ENCODE measurements at places on chromosomes 6 and 20.

DNA sequence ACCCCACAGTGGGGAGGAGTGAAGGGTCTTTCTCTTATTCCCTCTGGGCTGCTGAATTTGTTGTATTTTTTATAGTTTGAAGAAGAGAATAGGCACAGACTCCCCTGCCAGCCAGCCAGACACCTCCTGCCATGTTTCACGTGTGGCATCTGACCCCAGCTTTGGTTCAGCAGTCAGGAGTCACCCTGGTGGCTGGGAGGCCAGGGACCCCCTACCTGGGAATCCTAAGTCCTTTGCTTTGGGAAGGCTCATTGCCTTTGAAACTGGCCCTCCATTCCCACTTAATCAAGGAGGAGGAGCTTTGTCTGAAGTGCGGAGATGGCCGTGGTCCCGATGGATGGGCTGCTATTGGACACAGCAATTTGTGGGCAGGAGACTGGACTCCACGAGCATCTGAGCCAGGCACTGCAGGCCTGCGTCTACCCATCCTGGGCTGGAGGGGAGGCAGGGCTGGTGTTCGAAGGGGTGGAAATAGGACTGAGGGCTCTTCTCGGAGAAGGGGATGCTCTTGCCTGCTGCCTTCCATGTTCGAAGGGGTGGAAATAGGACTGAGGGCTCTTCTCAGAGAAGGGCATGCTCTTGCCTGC lies 196.1 kb downstream of the DLL1 start:
- no peak for DNase-seq

GRCh38 chr6:115896538-115897129 lies 164.1 kb downstream of the FRK start:
- DNase-seq: peak; percentile 30

DNA sequence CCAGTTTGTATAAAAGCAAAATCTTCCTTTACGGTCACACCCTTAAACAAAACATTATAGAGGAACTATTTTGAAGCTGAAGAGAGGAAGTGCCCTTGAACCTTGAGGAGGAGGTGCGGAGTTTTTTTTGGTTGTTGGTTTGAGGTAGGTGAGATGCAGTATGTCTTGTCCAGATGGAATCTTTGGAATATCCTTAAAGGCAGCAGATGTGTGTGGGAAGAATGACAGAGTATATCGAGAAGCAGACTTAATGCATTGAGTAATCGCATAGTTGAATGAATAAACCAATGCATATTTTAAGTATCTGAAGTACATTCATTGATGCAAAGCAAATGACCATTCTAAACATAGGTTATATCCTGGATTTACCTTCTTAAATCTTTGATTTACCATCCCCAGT lies 49.9 kb downstream of the AIG1 start:
- peak; percentile 4 for DNase-seq

DNA sequence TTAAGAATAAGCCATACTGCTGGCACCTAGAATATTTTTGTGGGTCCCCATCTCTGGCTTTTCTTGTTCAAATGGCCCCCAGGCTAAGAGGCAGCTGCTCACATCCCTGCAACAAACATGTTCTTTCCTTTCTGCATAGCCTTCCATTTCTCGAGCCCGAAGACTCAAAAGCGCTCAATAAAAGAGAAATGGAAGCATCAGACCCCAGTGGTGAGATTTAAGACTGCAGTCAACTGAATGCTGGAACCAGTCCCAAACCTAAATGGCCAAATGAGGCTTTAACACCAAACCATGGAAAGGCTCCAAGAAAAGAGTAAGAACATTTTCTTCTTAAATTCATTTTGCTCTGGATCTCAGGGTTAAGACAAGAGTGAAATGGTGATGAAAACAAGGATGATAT lies 122.1 kb upstream of the TRAF3IP2 start:
- no peak for DNase-seq

DNA sequence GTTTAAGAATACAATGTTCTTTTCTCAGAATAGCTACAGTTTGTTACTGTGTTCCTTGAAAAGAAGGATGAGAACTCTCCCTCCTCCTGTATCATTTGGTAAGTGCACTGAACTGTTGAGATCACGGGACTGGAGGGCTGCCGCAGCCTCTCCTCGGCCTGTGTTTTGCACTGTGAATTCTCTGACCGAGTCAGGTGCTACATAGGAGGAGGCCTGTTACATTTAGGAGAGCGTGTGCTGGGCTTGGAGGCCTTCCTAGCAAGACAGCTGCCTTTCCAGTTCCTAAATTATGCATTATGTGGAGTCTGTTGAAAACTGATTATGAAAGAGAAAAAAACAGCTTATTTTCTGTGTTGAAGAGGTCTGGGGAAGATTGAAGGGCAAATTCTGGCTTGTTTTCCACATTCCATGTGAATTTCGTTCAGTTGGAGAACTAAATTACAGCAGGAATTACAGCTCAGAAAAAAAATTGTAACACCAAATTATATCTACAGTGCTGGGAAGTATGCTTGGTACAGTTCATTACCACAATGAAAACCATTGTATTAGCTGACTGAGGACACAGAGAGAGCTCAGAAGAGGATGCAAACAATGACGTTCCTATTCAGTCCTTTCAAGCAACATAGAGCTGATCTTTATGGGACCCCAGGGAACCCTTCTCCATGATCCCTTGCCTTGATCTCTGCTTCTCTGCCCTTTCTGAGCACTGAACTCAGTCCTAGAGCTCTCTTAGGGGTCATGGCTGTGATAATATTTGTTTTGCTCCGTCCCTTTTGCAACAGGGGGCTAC lies 2.8 kb downstream of the TMC2 start:
- DNase-seq: no peak

GRCh38 chr6:111952821-111953540 lies 79.7 kb upstream of the FYN start:
- peak; percentile 47 for DNase-seq

- no peak for DNase-seq
These were observed 9.6 kb downstream of the HRH3 start for GRCh38 chr20:62210496-62210855.

GRCh38 chr6:159969204-159969912 lies 476 bp downstream of the IGF2R start:
- DNase-seq: no peak

DNA sequence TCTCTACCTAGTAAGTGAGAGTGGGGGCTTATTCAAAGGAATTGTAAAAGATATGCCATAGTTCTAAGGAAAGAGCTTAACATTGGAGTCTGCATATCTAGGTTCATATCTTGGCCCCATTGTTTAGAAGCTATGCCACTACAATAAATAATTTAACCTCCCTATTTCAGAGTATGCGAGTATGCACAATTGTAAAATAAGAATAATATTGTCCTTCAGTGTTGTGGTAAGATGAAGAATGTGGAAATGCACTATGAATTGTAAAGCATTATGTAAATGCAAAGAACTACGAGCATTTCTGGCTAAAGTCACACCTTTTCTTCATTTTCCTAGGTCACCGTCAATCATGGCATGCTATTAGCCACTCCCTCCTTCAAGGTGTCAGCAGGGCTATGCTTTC lies 16.1 kb upstream of the ZNF165 start:
- no peak for DNase-seq

DNA sequence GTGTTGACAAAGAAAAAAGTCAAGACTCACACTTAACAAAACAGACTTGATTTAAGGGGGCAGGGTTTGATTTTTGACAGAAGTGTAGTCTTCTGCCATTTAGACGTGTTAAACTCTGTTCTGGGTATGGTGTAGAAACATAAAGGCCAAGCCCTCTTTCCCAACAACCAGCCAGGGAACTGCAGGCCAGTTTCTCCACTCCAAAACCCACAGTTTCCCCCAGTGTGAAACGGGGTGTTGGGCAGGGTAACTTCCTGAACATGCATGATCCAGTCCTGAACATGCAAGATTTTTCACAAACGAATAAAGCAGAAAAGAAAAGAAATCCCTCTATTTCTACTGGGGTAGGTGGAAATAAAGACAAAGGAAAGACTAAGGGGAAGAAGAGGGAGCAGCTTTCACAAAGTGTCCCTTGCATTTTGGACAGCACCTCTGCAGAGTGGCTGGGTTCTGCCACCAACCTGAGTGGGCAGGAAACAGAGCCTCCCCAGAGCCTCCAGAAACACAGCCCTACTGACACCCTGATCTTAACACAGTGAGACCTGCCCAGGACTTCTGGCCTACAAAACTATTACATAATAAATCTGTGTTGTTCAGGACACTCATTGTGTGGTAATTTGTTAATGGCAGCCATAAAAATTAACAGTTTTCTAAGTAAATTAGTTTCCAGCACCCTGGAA lies 7.5 kb downstream of the APMAP start:
- peak; percentile 72 for DNase-seq

- no peak for DNase-seq
These were observed 8.5 kb upstream of the SNRPC start for GRCh38 chr6:34748757-34749156.

DNA sequence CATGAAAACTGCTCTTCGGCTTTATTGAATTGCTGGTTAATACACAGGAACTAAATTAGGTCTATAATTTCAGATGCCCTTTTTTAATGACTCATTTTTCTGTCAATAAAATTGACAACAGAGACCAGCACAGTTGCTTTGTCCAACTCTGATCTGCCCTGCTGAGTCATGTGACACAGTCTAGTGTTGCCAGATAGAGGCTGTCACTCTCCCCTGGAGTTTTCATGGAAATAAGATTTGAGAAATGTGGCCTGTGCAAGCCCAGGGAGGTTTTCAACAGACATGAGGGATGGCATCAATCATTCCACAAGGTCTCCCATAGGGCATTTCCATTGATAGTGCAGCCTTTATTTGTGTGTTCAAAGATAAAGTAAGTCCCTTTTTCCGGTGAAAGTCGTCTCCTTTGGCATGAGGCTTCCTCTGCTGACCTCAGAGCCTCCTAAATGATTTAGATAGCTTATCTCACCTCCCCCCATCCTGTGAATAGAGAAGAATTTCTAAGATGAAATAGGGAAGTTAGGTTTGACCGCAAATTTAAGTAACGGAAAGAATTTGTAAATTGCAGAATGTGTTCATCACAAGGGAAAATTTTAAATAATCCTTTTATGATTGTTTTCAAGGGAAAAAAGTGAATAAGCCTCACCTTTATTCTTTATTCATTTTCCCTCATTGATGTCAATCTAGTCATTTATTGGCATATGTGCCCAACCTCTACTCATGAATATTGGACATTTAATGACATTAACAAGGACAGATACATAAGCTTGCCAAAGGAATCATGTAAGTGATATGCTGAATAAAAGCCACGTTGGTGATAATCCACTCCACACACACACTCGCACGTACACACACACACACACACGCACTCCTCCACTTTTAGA lies 277.7 kb downstream of the ADGB start:
- DNase-seq: peak; percentile 82

DNA sequence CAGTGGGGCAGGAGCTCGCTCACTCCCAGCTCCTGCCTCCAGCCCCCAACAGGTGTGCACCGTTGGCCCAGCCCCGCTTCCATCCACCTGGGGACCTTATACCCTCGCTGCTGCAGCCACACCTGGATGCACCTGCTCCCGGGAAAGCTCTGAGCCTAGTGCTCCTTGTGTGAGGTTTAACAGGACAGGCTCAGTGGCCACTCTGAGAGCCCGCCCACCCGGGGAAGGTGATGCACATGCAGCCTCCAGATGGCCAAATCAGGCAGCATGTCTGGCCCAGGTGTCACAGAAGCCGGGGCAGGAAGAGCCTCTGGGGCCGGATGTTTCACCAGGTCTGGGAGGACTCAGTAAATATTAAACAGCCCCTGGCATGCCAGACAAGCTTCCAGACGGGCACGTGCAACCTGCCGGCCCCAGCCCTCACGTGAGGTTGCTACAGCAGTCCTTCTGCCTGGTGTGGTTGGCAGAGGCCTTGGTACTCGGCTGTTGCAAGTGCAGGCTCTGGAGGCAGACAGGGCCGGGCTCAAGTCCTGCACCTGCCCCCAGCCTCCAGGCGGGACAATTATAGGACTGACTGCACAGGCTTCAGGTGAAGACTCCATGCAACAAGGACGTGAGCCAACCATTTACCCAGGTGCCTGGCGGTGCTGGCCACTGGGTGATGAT lies 66.9 kb downstream of the RIPOR3 start:
- DNase-seq: no peak

Measured in inflammatory macrophage treated with lipopolysaccharide for 1 hour (primary cell).